ENCODE measurements at places on chromosomes 13 and 19.

DNA sequence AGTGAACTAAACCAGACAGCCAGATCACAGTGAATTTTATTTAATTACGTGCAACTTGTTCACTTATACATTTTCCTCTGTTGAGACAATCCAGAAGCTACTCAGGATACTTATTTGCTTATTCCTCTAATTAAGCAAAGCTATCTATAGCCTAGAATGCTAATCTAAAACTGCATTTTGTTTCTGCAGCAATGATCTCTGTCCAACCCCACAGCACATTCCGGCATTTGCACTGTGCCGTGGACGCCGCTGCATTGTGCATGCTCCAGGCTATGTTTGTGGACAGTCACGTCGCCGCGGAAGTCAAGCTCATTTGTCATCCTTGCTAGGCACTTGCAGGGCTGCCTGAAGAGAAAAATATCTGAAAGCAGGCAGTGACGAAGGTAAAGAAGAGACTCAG is 406.9 kb downstream of the RFC3 start:
- no peak for DNase-seq

DNA sequence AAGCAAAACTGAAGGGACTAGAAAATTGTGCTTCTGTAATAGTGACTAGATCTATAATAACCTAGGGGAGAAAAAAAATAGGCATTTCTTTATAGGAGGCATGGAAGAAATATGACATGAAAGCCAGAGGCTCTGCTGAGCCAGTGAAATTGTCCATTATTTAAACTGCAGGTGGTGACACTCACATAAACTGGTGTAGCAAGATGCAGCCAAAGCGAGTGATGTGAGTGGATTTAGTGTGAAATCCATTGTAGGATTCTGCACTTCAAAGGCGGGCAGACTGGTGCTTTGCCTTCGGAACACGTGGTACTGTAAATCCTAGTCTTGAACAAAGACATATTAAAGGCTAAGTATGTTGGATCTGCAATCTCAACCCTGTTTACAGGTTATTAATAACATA is 361.9 kb downstream of the TBC1D4 start:
- DNase-seq, result no peak

GRCh38 chr19:5478241-5478924 is 23.2 kb downstream of the ZNRF4 start:
- no peak for DNase-seq

DNA sequence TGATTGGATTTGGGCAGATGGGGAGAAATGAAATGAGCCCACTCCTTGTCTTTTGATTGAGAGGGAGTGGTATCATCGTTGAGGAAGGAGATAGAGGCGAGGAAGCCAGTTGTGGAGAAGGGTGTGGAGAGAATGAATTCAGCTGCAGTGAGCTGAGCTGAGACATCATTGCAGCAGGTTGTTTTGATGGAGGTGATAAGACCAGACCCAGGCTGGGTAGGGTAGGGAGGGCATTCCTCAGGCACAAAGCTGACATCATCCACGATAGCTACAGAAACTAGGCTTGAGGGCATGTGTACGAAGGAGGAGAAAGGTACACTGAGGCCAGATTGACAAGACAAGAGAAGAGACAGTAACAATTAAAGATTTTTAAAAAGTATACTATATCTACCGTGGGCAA is 1500.9 kb upstream of the SLC10A2 start:
- no peak for DNase-seq

DNA sequence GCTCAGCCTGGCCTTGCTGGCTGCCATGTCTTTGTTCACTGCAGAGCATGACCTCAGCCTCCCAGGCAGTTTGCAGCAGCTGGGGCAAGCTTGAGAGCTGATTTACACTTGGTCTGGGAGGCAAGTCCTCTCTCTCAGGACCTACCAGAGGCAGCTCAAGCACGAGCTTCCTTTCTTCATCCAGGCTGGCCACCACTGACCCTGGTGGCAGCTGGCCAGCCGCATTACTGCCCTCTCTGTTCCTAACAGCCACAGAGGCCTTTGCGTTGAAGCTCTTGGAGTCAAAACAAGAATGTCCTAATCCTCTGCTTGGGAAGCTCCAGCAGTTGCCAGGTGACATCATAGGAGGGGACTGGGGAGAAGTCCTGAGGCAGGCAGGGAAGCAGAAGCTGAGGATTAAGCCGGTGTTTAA is 85.7 kb downstream of the NUFIP1 start:
- DNase-seq, result no peak

DNA sequence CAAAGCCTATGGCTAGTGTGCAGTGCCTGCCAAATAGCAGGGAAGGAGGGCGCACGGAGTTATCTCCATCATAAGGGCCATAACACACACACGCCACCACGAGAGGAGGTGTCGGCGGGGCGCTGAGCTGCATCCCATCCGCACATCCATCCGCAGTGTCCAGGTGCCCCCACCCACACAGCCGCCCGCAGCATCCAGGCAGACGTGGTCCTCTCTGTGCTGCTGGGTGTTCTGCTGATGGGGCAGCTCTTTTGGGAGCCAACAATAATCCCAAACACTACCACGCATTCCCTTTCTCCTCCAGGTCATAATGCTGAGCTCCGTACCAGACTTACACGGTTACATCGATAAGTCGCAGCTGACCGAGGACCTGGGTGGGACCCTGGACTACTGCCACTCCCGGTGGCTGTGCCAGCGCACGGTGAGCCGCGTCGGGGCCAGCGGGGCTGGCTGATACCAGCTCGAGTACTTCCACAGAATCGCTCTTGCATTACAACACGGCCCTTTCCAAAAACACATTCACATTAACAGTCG is 41.5 kb upstream of the F7 start:
- no peak for DNase-seq

GRCh38 chr13:108470921-108471320 is 158.5 kb upstream of the MYO16 start:
- no peak for DNase-seq

- no peak for DNase-seq
Observed at GRCh38 chr13:108606424-108606823, 23.0 kb upstream of the MYO16 start.

GRCh38 chr13:51502153-51502651 is 49.4 kb upstream of the INTS6 start:
- peak; percentile 38 for DNase-seq

DNA sequence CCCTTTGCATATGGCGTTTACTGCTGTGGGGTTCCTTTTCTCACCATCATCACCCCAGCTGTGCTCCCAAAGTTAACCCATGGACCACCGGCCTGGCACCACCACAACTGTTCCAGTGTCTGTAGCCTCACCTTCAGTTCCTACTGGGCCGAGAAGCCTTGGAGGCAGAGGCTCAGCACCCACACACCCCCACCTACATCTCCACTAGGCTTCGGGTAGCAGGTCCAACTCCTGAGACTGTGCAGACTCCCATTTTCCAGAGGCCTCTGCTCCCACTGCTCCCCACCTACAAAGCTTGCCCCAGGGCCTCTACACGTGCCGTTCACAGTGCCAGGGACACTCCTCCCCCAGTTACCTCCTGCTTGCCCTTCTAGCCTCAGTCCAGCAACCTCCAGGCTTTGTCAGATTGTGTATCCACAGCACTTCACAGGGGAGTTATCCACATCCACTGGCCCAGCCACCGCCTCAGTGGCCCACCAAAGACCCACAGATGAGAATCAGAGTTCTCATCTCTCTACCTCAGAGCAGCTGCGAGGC is 14.1 kb downstream of the SLC27A5 start:
- no peak for DNase-seq

DNA sequence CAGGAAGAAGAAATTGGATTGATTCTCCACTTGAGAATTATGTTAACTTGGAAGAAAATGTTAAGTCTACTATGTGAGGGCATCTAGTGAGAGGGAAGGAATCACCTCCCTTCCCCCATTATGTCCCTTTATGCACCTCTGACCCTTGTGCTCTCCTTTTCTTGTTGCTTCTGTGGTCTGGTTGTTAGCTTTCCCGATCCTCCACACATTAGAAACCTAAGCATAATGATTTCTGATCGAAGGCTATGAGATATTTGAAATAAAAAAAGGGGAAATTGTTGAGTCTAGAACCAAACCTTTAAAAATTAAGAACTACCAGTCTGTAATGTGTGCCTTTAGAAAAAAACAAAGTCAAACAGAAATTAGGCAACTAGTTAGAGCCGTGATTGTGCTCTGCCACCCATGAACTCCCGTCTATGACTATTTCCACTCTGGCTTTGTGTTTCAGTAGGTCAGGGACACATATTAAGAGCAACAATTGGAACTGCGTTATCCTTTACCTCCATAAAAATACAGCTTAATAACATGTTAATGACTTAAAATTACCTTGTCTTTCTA is 463 bp upstream of the GPC6 start:
- no peak for DNase-seq

DNA sequence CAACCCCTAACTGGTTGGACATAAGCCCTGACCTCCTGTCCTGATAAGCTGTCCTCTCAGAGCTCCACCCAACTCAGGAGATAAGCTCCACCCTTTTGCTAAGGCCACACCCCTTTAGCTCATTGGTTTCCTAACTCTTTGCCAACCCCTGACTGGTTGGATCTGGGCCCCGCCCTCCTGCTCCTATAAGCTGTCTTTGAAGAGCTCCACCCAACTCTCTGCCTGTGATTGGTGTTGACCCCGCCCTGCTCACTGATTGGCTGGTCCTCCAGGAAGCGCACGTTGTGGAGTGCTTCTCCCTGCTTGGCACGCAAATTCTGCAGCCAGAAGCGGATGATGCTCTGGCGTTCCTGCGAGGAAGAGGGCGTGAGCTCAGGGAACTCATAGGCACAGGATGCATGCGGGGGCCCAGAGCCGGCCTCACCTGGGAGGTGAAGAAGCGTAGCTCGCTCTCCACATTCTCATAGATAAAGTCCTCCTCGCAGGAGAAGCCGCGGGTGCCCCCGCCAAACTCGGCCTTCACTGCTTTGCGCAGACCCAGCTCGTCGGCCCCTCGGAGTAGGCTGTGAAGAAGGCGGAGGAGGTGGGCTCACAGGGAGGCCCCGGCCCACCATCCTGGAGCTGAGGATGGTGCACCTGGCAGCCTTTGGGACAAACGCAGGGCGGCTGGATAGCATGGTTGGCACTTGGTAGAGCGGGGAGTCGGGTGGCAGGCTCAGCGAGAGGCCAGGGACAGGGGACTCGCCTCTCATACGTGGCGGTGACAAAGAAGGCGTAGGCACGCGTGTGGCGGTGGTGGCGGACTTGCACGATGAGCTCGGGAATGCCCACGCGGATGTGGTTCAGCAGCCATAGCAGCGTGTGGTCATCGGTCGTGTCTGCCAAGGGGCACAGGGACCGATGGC is 1.7 kb downstream of the ANO8 start:
- no peak for DNase-seq

DNA sequence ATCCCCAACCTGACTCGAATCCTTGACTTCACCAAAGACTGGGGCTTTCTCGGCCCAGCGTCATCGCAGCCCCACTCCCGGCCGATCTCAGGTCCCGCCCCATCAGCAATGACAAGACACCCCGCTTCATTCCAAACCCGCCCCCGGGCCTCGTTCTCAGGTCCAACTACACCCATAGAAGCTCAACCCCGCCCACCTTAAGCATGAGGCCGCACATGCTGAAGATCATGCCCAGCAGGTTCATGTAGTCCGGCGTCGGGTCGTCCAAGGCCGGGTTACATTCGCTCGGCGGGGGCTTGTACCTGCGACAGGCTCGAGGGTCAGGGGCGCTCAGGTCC is 2.3 kb downstream of the WDR83 start:
- DNase-seq, result no peak

DNA sequence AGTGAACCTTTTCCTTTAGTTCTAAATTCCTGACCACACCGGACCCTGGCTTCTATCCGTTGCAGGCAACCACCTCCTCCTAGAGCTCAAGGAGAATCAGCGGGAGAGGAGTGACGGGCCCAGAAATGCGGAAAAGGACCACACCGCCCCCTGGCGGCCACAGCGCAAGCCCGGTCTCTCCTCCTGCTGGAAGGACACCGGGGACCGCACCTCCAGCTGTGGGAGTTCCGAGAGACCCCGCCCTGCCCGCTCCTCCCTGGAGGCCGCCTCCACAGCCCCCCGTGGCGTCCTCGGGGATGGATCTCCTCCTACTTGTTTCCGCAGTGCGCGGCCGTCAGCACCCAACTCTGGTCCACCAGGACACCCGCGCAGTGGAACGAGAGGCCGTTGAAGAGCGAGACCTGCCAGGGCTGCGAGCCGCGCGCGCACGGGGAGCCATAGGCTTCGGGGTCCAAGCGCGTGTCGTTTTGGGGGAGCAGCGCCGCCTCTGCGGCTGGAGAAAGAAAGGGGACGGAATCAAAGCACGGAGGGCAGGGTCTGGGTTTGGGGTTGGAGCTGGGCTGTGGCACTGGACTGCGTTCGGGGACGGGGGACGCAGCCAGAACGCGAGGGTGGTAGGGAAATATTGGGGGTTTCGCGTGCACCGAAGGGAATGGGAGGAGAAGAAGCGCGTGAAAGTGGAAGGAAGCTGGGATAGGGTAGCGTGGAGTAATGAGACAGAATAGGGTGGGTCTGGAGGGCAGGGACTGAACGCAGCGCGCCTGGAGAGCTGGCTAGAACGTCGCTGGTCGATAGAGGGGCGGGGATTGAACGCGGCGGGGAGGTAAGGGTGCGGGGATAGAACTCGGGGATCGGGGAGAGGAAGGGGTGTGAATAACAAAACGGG is 2.5 kb downstream of the KLK10 start:
- DNase-seq, result peak; percentile 72

- no peak for DNase-seq
Observed at GRCh38 chr19:34224996-34225658, 29.2 kb upstream of the GARRE1 start.

- DNase-seq, result no peak
Observed at GRCh38 chr19:47651691-47652090, 42.8 kb downstream of the BICRA start.

DNA sequence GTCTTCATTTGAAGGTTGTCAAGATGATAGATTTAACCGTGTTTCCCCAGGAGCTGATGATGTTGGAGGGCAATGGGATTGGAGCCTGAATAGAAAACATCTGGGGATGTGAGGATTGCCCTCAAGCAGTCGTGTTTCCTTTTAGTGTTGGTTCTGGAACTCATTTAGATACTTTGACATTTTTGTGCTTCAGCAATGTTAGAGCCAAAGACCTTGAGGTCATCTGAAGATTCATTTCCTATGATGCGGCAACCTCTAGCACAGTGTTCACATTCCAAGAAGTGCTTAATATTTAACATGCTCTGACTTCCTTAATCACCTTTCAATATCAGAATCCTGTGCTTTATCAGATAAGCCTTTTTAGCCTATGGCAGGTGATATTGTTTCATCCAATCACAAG is 82.7 kb downstream of the SLC10A2 start:
- no peak for DNase-seq

- no peak for DNase-seq
Observed at GRCh38 chr19:6551091-6551490, 20.3 kb downstream of the TNFSF9 start.

DNA sequence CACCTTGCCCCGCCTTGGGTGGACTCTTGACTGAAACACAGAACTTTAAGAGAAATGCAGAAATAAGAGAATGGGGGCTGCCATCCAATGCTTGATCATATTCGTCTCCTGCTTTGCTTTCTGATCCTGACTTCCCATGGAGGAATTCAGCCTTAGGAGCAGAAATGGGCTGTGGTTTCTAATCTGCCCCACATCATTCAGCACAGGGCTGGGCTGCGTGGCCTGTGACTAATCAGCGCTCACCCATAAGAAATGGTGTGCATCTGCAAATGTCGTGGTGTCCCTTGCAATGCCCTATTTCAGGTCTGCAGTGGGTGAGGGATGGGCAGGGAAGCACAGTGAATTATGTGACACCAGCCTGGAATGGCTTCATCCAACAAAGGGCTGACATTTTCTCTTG is 60.7 kb upstream of the URI1 start:
- DNase-seq, result no peak

Data from activated T-cell treated with anti-CD3 and anti-CD28 coated beads, Interleukin-2, amount 50 U/mL, for 24 hours (primary cell).